ENCODE measurements at places on chromosomes 16 and 17. TPM values are rescaled to one million over a fixed set of nuclear protein-coding genes. Genes with fewer than 3 reads are reported as not detected.

GRCh38 chr17:18025241-18025944 is 13.6 kb downstream of the ATPAF2 start:
- no peak for DNase-seq

Gene ITGAD
- total RNA-seq: 0.11 TPM

DNA sequence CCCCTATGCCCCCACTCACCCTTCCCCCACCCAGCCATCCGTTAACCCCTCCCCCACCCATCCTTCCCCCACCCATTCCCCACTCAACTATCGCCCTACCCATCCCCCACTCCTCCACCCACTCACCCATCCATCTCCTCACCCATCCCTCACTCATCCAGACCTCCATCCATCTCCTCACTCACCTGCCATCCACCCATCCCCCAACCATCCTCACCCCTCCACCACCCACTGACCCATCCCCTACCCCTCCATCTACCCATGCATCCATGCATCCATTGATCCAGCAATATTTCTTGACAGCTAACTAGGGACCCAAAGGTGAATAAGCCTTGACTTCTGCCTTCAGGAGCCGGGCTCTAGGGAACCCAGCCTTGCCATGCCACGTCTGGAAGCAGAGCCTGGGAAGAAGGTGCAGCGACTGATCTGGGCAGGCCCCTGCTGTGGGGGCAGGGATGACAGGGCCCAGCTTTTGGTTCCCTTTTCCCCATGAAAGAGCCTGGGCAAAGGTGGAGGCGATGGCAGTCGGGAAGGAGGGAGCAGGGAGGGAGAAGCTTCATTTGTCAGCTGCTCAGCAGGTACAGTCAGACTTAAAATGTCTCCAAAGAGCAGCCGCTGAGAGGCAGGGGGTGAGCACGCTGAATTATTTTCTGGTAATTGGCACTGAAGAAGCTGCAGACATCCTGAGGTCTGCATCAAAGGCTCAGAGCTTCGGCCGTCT is 23.1 kb upstream of the DOC2B start:
- no peak for DNase-seq

Gene ZNF75A
- 19.0 TPM for total RNA-seq

GRCh38 chr16:81231014-81231413 is 7.5 kb upstream of the BCO1 start:
- no peak for DNase-seq

Gene ZKSCAN2
- total RNA-seq: 3.8 TPM

DNA sequence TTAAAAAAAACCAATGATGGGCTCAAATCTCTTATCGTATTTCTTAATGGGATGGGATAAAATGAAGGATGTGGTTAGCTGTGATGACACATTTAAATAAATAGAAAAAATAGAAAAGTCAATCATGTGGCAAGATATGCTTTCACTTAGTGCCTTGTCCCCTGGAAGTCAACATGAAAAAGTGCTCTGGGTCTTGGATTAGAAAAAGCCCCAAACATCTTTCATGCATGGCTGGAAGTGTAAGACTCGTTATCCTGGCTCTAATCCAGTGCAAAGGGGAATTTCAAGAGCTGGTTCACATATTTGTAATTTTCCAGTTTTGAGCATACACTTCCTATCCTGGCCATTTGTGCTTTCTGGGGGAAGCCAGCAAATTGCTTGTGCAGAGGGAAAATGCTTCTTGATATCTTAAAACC is 160.9 kb downstream of the MAP2K6 start:
- DNase-seq: no peak

Gene IQCK
- total RNA-seq: 5.2 TPM

GRCh38 chr17:7343250-7343649 is 6.9 kb downstream of the ACAP1 start:
- DNase-seq: peak; percentile 22

DNA sequence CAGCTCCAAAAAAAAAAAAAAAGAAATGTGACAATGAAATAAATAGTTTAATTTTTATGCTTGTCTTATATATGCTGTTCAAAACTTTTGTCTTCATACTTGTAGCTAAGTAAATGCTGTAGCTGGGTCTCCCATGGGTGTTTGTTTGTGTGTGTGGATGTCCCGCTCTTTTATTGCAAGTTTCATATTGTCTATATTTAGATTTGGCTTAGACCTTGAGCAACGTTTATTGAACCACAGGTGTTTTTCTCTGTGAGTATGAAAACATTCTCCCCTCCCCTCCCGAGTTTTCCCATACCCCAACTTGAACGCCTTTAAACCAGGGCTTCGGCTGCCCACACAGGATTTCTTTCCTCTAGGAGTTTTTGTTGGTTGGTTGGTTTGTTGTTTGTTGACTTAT is 45.2 kb downstream of the MFSD11 start:
- DNase-seq: no peak

DNA sequence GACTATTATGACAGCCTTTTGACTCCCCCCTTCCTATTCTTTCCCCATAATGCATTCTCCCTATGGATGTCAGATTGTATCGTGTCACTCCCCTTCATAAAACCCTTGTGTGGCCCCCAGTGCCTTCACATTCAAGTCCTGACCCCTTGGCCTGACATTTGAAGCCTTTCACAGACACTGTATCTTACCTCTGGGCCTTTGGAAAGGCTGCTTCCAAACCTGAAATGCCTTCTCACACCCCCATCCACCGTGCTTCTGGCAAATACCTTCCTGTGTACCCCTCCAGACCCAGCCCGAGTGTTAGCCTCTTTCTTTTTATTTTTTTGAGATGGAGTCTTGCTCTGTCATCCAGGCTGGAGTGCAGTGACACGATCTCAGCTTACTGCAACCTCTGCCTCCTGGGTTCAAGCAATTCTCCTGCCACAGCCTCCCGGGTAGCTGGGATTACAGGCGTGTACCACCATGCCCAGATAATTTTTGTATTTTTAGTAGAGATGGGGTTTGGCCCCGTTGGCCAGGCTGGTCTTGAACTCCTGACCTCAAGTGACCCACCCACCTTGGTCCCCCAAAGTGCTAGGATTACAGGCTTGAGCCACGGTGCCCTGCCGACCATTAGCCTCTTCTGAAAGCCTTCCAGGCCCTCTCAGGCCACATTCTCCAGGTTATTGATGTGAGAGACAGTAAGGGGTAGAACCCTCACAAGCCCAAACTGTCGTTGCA is 2.1 kb downstream of the ARMC5 start:
- DNase-seq: no peak

DNA sequence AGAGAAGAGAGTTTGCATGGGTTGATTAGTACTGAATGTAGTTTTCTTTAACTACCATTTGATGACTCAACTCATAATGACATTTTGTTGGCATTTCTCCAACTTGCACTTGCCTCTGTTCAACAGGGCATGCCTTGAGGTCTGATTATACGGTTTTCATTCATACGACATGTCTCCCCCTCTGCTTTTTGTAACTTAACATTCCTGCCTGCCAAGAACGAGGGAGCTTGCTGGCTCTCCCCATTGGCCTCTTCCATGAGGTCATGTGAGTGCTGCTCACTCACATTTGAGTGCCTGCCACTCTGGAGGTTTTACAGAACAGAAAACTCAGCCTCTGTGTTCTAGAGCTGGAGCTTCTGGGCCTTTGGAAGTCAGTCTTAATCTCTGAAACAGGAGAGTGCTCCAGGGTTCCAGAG is 19.7 kb downstream of the MAP2K6 start:
- DNase-seq: no peak

Gene CCL1
- total RNA-seq: not detected

DNA sequence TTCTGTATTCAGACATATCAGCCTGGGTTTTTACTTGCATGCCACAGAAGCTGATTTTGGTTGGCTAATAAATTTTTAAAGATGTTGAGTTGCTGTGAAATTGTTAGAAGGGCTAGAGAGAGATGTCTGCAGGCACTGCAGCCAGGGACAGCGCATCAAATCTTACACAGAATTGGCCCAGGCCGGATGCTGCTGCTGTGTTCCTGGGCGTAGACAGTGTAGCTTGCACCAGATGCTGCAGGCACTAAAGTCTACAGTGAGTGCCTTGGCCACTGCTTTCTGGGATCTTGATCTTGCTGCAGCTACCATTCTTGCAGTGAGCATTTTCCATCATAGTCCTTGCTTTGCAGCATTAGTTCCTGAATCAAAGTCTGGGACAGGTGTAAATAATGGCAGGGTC is 169.9 kb downstream of the SPECC1 start:
- peak; percentile 64 for DNase-seq

DNA sequence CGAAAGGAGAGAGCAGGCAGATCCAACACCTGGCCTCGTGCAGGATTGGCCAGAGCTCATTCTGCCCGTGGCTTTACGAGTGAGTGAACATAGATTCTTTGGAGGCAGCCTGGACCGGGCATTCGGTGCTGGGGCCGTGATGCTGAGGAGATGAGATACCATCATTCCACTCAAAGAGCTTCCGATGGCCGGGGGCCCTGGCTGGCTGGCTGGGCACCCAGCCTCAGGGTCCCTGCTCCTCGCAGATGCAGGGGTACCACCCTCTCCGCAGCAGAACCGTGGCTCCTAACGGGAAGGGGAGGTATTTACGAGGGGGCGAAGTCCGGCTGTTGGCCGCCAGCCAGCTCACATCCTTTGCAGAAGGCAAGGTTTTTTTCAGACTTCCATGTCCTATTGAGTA is 66.1 kb upstream of the FOXF1 start:
- no peak for DNase-seq

- no peak for DNase-seq
These were observed 22.2 kb downstream of the ITPRIPL2 start for GRCh38 chr16:19135896-19136438.

GRCh38 chr17:76567634-76568432 is 17.8 kb downstream of the ST6GALNAC2 start:
- no peak for DNase-seq

Gene TTLL6
- 0.08 TPM for total RNA-seq

GRCh38 chr16:51624080-51624775 is 473.2 kb upstream of the SALL1 start:
- DNase-seq: no peak

Gene CCL13
- total RNA-seq: 1.2 TPM

DNA sequence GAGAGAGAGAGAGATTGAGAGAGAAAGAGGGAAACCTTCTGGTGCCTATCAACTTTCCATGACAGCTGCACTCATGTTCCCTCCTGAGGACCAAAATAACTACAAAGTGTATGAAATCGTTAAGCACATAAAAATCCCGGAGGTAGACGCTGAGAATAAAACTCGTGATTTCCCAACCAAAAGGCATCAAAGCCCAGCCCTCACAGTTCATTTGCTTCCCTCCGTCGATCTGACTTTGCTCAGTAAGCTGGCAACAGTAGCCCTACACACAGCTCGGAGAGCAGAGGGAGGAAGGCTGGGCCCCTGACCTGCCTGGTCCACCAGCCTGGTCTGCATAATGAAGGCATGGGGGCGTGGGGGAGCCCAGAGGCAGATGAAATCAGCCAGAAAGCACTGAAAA is 273.9 kb upstream of the ZFHX3 start:
- no peak for DNase-seq
